Stimulated activated CD4-positive, alpha-beta T cell treated with anti-CD3 and anti-CD28 coated beads, TNF-alpha, amount 100 ng/mL, for 1 hour (primary cell): ENCODE measurements at places on chromosomes 12 and 14.

DNA sequence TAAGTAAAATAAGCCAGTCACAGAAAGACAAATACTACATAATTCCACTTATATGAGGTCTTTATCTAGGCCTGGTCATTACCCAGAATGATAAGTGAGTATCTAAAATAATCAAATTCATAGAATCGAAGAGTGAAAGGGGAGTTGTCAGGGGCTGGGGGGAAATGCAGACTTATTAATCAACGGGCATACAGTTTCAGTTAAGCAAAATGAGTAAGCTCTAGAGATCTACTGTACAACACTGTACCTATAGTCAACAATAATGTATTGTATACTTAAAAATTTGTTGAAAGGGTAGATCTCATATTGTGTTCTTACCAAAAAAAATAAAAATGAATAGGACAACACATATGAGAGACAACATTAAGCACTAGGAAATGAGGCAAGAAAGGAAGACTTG is 13.3 kb downstream of the BTBD7 start:
- no peak for DNase-seq

GRCh38 chr12:12880537-12880936 is 10.8 kb upstream of the GPRC5A start:
- DNase-seq: no peak

GRCh38 chr12:102481705-102482425 is 1.5 kb upstream of the IGF1 start:
- DNase-seq: no peak

DNA sequence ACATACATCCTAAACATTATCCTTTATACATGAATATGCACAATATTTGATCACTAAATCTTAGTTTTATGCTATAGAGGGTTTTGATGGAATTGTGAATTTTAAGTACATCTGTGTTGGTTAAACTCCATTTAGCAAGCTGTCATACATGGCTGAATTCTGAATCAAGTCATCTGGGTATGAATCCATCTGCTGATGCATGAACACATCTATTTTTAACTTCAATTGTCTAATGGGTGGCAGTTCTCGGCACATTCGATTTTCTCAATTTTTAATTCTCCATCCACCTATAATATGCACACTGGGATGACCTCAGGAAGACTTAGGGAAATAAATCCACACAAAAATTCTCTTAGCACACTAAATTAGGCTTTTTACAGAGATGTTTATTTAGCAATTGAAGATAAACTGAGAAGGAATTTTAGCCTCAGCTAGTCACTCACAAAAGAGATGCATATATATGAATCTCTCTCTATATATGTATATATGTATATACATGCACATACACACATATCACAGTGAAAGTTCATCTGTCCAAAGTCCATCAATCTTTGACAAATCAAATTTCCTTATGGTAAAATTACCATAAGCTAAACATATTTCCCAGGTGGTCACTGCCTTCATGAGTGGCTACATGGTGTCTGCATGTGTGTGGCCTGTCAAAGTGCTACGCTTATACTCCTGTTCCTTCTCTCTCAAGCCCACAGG is 44.5 kb upstream of the VPS33A start:
- no peak for DNase-seq

DNA sequence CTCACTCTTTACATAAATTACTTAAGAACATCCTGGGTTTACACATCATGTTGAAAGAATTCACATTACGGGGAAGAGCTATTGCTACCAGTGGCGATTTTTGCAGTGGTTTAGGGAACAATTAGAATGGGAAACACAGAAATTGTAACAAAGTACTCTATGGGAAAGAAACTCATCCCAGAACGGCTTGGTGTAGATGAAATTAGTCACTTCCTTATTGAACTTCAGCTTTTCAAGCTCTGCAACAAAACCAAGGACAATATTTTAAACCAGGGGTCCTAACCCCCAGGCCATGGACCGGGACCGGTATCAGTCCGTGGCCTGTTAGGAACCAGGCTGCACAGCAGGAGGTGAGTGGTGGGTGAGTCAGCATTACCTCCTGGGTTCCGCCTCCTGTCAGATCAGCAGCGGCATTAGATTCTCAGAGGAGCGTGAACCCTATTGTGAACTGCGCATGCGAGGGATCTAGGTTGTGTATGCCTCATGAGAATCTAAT is 32.3 kb upstream of the FICD start:
- DNase-seq: no peak

DNA sequence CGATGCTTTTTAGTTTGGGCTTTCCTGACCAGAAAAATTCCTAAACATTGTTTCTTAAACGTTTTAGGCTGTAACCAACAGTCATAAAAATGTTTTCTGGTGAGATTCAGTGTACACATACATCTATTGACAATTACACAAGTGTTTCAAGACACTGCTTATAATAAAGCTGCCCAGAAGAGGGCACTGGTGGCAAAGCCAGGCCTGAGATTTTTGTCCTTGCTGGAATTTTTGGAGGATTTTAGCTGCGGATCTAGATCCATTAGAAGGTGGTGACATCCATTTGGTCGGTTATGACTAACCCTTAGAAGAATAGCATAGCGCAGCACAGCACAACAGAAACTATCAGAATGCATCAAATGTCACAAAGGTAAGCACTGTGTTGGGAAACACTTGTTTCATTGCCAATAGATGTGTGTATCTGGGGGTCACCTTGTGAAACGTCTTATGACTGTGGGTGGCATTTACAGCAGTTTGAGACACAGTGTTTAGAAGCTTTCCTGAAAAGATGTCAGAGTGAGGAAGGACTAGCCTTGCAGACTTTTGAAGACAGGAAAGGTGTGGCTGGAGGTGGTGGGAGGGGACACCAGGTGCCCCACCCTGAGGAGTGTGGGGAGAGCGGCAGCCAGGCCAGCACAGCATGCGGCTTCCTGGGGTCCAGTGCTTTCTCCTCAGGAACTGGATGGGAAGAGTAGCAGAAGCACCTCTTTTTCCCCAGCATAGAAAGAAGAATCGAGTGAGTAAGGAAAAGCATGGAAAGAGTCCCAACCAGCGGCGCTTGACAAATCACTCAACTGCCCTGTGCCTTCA is 54.7 kb upstream of the FKBP4 start:
- no peak for DNase-seq

GRCh38 chr14:50862036-50862570 is 9.8 kb upstream of the ABHD12B start:
- no peak for DNase-seq

GRCh38 chr12:42447371-42447786 is 121.4 kb downstream of the PPHLN1 start:
- no peak for DNase-seq

DNA sequence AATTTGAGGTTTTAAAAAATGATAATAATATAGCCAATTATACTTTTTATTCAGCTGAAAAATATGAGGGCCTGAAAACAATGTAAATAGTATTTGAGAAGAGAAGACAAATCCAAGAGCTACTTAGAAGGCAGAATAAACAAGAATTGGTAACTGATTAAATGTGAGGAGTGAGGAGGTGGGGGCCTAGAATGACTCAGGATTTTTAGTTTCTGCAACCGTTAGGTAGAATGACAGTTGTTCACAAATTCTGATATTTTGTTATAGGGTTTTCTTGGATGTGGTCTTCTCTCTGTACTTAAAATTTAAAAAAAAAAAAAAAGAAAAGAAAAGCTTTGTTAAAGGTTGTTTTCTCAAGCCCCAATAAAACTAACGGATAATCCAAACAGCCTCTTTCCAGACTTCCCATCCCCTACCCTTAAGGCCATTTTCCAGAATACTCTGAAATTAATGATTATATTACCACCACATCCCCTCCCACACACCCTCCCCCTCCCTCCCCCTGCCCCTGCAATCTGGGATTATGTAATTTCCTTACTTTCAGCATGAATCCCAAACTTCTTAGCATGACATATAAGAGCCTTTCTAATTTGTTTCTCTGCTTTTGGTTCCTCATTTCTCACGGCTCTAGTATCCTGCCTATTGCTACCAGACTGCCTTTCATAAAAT is 50.4 kb downstream of the LRP6 start:
- no peak for DNase-seq

- DNase-seq: no peak
Measured at GRCh38 chr12:7282844-7283243, 21.0 kb upstream of the ACSM4 start.

DNA sequence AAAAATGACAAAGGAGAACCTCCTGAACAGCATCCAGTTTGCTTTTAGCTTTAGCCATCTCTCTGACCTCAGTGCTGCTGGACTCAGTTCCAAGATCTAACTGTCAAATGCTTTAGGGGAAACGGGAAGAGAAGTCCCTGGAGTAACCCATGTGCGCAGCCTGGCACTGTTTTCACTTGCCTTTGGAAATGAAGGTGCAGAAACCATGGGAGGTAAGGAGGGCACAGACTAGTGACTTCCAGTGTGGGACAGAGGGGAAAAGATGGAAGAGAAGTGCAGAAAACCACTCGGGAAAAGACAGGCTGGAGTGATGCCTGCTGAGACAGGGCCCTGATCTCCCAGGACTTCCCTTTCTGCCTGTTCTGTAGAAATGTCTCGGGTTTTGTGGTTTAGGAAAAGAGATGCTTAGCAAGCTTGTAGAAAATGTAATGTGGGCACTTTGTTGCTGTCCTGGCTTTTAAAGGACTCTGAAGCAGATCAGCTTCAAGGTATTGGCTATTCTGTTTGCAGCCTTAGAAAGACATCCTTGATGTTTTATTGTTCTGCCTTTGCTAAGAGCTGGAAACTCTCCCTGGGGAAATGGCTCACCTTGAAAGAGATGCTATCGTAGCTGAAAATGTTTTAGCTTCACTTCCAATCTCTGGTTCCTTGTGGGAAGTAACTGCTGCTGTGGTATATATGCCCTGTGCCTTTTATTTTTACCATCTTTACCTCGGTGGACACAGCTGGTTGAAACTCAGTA is 124.6 kb upstream of the HIF1A start:
- no peak for DNase-seq

- DNase-seq: peak; percentile 37
Measured at GRCh38 chr12:123075646-123076171, 75.2 kb downstream of the PITPNM2 start.

DNA sequence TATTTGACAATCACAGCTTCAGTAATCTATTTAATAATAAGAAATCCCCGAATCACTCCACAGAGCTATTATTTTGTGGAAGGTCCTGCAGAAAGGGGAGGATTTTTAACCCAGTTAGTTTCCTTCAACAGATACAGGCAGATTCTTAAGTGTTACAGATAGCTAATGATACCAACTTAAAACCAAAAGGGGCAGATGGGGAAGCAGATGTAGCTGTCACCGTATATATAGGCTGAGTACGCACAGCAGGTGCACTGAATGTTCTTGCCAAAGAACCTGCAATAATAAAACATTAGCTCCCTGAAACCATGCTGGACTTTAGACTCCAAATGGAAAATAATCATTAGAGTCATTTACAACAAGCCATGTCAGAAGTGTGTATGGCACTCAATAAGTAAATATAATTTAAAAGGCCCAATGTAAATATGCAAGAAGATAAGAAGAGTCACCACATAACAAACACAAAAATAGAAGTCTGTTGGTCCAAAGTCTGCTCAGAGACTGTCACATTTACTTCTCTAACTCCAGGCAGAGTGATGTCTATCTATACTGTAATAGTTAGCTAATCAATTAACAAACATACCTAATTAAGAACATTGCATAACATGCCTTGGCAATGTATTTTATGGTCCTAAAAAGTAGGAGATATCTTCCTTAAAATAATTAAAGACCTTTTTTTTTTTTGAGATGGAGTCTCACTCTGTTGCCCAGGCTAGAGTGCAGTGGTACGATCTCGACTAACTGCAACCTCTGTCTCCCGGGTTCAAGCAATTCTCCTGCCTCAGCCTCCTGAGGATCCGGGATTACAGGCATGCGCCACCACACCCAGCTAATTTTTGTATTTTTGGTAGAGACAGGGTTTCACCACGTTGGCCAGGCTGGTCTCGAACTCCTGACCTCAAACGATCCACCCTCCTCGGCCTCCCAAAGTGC is 78.8 kb downstream of the SEC23A start:
- no peak for DNase-seq

DNA sequence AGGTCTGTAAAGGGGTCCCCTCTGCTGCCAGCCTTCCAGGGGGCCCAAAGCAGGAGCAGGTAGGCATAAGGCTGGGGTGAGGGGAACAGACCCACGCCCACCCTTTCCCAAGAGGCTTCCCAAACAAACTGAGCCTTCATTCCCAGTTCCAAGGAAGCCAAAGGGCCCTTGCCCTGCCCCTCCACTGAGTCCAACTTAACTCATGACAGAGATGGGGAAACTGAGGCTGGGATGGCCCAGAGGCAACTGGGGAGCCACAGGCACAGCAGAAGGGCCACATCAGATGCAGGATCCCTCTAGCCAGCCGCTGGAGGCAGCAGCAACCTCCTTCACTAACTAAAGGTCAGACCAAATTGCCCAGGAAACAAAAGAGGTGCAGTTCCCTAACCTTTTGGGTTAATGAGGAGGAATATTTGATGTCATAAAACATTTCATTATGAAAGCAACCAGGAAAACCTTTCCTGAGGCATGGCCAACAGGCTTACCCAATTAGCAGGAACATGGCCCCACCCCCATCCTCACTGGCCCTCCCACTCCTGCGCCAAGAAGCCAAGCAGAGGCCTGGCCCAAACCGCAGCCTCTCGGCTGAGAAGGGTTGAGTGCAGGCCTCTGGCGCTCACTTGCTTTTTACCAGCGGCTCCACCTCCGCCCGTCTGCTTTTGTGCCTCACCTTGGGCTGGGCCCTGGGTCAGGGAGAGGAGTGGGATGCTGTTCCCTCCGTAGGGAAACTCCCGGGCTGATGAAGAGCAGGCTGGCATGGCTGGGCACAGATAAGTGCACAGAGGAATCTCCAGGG is 293.5 kb upstream of the RTL1 start:
- no peak for DNase-seq

DNA sequence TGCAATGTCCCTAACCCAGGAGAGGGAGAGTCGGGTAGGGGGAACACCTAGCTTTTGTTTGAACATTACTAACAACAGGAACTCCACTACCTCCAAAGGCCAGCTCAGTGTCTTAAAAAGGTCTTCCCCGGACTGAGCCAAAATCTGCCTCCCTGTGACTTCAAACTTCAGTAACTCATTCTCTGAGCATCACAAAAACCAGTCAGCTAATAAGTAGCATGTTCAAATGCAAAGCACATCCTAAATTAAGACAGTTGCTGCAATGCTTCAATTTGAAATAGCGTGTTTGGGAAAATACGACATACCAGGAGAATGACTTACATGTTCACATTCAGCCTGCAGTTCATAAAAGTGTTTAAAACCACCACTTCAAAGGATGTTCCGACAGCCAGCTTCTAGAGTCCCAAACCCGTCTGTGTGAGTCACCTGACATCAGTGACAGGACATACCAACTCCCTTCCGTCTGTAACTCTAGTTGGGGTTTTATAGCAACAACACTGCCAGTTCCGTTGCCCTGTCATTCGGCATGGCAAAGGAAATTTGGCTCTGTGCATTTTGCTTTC is 13.0 kb downstream of the ZFP36L1 start:
- no peak for DNase-seq

GRCh38 chr14:94485944-94486841 is 10.2 kb upstream of the SERPINA9 start:
- DNase-seq: no peak
